Effector memory CD8-positive, alpha-beta T cell (primary cell): ENCODE measurements at places on chromosomes 6 and 20.

GRCh38 chr20:59559024-59559817 is 45.1 kb upstream of the PHACTR3 start:
- no peak overlapping the region for H3K4me3 ChIP-seq
- no peak overlapping the region for H3K27ac ChIP-seq
- H3K4me1 ChIP-seq, result peaks cover 3% of the 10 kb centered on the region

DNA sequence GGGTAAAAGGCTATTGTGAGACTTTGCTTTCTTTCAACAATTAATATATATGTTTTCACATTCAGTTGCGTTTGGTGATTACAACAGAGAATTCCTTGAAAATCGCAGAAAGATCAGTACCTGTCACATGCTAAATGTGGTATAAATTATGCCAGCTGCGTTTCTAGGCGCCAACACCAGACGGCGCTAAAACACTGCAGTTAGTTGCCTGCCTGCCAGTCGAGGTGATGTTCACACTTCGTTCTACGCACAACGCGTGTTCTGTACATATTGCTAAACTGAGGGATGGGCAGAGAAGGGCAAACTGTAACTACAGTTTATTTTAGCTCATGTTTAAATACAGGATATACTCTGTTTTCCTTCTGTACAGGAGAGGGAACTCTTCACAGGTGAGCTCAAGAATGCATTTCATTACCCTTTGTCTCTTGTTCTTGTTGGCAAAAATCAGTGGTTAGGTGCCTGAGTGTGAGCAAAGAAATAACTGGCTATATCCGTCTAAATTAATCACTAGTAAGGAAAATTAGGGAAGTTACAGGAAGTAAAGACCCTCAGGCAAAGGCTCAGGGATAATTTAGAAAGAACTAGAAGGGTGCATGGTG is 100.1 kb upstream of the RGS17 start:
- H3K27me3 ChIP-seq, result no peaks in the 10 kb centered on the region
- H3K27ac ChIP-seq, result no peak overlapping the region
- no peaks in the 10 kb centered on the region for H3K4me1 ChIP-seq
- H3K4me3 ChIP-seq, result no peak overlapping the region
- DNase-seq, result no peak

GRCh38 chr6:132227904-132228303 is 173.4 kb downstream of the MOXD1 start:
- DNase-seq, result no peak
- H3K4me1 ChIP-seq, result no peaks in the 10 kb centered on the region
- H3K27ac ChIP-seq, result no peak overlapping the region
- no peaks in the 10 kb centered on the region for H3K36me3 ChIP-seq

DNA sequence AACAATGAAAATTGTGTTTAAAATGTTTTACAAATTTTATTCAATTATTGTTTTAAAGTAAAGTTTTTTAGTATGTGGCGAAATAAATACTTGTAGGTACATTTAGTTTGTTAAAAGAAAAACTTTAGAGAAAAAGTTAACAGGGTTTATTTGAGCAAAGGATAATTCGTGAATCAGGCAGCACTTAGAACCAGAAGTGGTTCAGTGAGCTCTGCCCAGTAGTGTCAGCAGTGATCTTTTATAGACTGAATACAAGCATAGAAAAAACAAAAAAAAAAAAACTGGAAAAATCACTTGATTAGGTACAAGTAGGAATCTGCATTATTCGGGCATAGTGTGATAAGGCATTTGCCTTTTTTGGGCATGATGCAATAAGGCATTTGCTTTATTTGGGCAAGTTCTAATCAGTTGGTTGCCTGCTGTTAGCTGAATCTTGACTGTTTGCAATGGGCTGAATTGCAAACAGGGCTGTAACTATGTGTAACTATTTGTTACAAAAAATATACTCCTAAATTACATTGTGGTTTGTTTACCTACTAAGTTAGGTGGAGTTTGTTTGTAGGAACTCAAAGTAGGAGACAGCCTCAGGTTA is 122.9 kb upstream of the MMS22L start:
- H3K4me1 ChIP-seq, result no peaks in the 10 kb centered on the region
- DNase-seq, result no peak
- no peak overlapping the region for H3K27ac ChIP-seq
- H3K27me3 ChIP-seq, result peaks cover 9% of the 10 kb centered on the region

- DNase-seq, result no peak
- no peak overlapping the region for H3K27ac ChIP-seq
- no peaks in the 10 kb centered on the region for H3K27me3 ChIP-seq
- H3K4me1 ChIP-seq, result no peaks in the 10 kb centered on the region
- no peaks in the 10 kb centered on the region for H3K36me3 ChIP-seq
Measured at GRCh38 chr6:78093906-78094305, 441.1 kb downstream of the MEI4 start.

- no peak overlapping the region for H3K4me3 ChIP-seq
- H3K36me3 ChIP-seq, result peaks cover 11% of the 10 kb centered on the region
- H3K27me3 ChIP-seq, result no peaks in the 10 kb centered on the region
- no peak for DNase-seq
Measured at GRCh38 chr6:11329726-11330412, 97.4 kb upstream of the NEDD9 start.

DNA sequence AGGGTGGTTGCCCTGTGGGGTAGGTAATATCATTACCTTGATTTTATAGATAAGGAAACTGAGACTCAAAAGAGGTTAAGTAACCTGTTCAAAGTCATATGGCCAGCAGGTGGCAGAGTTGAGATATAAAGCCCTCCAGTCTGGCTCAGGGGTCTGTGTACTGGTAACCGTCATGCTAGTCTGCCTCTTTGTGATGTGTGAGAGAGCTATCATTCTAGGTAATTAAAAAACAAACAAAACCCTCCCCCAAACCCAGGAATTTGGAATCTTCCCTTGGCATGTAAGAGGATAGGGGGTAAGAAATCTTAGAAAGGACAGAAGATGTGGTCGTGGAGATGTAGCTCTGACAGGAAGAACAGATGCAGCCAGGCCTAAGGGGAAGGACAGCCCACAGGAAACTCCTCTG is 206.0 kb downstream of the CDC5L start:
- H3K27ac ChIP-seq, result peak overlapping the region; percentile 52
- no peak overlapping the region for H3K4me3 ChIP-seq
- no peaks in the 10 kb centered on the region for H3K36me3 ChIP-seq
- peak; percentile 41 for DNase-seq
- peaks cover 3% of the 10 kb centered on the region for H3K4me1 ChIP-seq

GRCh38 chr20:56975838-56976237 is 290.6 kb downstream of the BMP7 start:
- H3K27me3 ChIP-seq, result peaks cover 35% of the 10 kb centered on the region
- H3K36me3 ChIP-seq, result no peaks in the 10 kb centered on the region
- no peak overlapping the region for H3K4me3 ChIP-seq
- H3K4me1 ChIP-seq, result no peaks in the 10 kb centered on the region

DNA sequence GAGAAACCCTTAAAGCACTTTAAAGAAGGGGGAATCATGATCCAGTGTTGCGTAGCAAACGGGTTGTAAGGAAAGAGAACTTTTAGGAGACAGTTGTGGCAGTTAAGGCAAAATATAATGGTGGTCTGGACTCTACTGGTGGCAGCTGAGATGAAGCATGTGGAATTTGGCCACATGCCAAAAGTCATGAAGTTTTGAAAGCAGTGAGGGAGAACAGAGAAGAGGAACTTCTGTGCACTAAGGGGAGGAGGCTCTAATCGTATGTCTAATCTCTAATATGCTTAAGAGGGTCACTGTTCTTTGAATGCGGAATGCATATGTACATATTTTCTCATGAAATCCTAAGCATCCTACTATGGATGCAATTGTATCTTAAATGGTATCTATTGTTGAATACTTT is 91.5 kb downstream of the RIMS1 start:
- H3K36me3 ChIP-seq, result peaks cover 2% of the 10 kb centered on the region
- DNase-seq, result no peak
- H3K4me1 ChIP-seq, result no peaks in the 10 kb centered on the region
- no peak overlapping the region for H3K27ac ChIP-seq
